ENCODE measurements at places on chromosomes 7 and 10.

GRCh38 chr7:8564281-8564680, 130.9 kb downstream of the NXPH1 start:
- H3K27ac ChIP-seq = no peak overlapping the region
- DNase-seq = no peak
- H3K36me3 ChIP-seq = no peaks in the 10 kb centered on the region
- no peak overlapping the region for H3K4me3 ChIP-seq
- H3K27me3 ChIP-seq = no peaks in the 10 kb centered on the region

DNA sequence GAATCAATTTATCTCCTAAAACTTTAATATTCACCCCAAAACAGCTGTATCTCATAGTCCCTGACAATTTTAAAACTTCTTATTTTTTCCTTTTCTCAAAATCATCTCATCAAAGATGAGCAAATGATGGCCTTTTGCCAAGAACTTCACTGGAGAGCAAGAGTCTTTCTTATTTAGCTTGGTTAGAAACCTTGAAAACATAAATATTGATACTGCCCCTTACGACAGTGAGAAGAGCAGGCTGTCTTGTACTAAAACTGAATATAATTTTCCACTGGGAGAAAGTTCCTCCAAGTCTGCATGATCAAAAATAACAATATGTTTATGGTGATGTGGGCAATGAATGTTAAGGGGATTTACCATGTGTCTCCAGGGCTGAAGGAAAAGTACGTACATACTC, 109.0 kb downstream of the COL28A1 start:
- DNase-seq = no peak
- H3K4me1 ChIP-seq = peaks cover 4% of the 10 kb centered on the region
- no peak overlapping the region for H3K4me3 ChIP-seq
- no peaks in the 10 kb centered on the region for H3K27me3 ChIP-seq

DNA sequence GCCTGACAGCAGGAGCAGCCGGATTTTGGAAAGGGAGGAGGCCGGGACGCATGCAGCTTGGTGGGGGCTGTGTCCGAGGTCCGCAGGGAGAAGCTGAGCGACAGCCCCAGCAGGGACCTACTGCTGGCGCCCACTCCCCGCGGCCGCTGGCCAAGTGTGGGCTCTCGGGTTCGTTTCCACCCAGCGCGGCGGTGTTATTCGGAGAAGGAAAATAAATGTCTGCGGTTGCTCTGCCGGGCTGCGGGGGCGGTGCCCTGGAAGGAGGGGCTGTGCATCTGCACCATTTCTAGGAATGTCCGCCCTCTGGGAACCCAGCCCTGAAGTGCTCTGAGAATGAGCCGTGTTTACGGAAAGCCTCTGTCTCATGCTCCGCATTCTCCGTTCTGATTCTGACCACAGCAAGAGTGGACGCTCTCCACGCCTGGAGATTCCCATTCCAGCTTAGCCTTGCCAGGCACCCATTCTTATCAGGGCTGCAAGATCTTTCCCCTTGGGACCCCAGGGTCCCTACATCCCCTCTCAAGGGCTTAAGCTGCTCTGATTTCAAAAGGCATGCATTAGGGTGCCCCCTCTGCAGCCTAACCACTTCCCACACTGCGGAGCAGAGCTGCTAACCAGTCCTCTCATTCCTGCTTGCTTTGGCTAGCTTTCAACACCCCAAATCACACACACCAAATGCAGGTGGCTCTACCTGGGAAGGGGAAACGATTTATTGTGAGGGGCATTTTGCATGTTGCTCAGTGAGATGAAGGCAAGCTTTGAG, 256.6 kb upstream of the GLI3 start:
- peak overlapping the region; percentile 25 for H3K4me3 ChIP-seq
- H3K36me3 ChIP-seq = no peaks in the 10 kb centered on the region
- H3K27ac ChIP-seq = peak overlapping the region; percentile 39
- H3K27me3 ChIP-seq = no peaks in the 10 kb centered on the region
- peak; percentile 80 for DNase-seq

GRCh38 chr10:132614431-132615340, 77.1 kb downstream of the INPP5A start:
- H3K27ac ChIP-seq = no peak overlapping the region
- H3K36me3 ChIP-seq = peaks cover 4% of the 10 kb centered on the region
- no peak for DNase-seq
- no peak overlapping the region for H3K4me3 ChIP-seq
- no peaks in the 10 kb centered on the region for H3K4me1 ChIP-seq

All from right atrium auricular region (tissue), 2 donors.